Stimulated activated CD8-positive, alpha-beta memory T cell treated with anti-CD3 and anti-CD28 coated beads, Interleukin-7, amount 100 ng/mL, for 1 hour (primary cell): ENCODE measurements at places on chromosomes 3 and 15.

DNA sequence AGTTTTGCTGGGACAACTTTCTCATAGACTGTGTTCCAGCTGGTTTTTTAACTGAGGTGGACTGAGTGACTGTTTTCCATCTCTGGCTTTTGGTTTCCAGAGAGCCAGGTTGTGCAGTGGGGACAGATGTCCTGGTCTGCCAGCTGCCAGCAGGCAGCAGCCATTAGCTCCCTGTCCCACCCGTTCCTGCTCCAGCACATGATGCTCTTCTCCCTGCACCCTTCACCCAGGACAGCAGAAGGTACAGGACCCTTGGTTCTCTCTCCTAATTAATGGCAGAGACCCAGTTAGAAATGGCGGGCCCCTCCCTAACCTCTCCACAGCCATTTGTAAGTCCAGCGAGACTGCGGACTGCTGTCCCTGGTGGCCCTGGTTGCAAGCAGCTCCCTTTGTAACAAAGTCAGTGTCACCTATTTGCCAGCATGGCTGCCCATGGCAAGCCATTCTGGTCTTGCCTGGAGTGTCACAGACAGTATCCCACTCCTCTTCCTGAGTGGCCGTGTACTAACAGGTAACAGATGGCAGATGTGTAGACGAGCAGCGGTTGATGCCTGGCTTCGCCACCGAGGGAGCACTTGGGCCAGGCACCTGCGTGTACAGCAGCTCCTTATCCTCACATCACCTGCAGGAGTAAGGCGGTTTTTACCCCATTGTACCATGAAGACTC, 148.3 kb downstream of the DNAJB8 start:
- no peak for DNase-seq

DNA sequence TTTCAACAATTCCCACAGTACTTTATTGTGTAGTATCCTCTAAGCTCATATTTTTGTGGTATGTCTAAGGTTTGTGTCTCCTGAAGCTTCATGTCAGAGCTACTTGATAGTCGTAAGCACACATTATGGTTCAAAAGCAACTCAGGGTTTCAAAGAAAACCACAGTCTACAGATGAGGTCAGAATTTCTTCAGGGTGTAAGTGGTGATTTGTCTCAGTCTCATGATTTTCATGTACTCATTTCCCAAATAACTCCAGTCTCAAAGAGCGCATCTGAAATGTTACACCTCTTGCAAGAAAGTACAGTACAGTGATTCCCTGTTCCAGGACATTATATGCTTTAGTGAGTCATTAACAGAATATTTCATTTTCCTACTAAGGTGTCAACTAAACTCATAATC, 47.5 kb upstream of the SSR3 start:
- DNase-seq = no peak

GRCh38 chr3:184868477-184868876, 56.5 kb downstream of the VPS8 start:
- no peak for DNase-seq

DNA sequence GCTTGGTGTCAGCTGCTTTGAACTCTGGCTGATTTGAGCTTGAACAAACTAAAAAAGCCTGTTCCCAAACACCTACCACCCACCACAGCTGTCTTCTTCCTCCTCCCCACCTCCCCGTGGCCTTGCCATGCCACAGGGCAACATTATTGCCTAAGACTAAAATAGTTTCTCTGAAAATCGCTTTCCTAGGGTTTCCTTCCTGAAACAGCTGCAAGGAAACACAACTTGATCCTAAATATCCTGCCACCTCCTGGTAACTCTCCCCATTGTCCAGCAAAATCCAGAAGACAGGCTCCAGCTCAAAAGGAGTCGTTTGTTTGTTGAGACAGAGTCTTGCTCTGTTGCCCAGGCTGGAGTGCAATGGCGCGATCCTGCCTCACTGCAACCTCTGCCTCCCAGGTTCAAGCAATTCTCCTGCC, 193.9 kb upstream of the TPM1 start:
- no peak for DNase-seq

GRCh38 chr3:51719410-51720025, 12.7 kb downstream of the GRM2 start:
- no peak for DNase-seq

DNA sequence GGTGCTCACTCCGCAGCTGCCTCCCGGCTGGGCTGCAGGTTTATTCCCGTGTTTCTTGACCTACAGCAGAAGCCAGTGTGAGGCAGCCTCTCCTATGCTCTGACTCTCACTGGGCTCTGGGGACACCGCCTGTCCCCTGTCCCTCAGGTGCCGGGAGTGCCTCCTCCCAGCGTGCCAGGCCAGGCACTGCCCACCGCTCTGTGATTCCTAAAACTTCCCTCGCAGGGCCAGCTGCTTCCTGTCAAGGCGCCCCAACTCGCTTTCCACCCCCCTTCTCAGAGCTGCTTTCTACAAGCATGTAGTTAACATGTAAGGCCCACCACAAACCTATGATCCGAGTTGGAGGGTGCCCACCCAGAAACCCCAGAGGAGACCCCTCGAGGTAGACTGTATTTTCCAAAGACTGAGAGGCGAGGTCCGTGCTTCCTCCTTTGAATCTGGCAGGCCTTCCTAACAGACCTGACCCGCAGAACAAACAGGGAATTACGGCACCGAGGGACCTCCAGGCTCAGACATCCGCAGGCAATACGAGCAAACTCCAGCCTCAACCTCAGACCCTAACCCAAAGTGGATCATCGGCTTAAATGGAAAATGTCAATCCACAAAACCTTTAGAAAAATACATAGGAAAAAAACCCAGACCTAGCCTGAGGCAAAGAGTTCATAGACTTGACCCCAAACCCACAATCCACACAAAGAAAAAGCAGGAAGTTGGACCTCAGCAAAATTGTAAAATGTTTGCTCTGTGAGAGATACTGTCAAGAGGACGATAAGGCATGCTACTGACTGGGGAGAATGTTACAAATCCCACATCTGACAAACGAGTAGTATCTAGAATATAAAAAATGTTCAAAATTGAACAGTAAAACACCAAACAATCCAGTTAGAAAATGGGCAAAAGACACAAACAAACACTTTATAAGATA, 121.3 kb upstream of the IQSEC1 start:
- DNase-seq = no peak

GRCh38 chr3:195609229-195609628, 25.5 kb upstream of the APOD start:
- DNase-seq = no peak

DNA sequence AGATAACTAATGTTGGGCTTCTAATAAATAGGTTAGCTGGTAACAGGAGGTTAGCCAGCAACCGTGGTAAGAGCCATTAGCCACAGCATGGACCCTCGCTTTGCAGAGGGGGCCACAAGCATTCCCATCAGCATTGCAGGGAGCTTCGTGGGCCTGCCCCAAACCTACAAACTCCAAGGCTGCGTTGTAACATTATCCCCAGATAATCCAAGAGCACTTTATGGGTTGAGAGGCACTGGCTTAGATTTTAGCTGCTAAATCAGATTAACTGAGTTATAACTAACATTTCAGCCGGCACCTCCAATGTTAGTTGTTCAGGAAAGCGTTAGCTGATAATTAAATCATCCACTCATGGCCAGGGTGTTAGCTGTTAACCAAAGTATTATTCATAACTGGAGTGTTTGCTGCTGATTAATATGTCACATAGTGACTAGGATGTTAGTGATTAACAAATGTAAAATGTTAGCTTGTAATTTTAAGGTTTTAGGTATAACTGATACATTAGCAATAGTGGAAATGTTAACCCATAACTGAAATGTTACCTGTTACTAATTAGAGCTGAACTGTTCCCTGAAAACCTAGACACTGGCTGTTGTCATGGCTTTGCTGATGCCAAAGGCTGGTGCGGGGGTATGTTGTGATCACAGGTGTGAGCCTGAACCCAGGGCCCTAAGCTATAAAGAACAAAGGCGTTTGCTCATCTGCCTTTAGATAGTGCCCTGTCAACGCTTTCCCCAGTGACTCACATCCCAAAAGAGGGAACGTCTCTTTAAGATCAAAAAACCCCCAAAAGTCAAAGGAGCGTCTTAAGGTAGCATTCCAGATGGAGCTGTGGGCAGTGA, 56.2 kb downstream of the SLC6A6 start:
- DNase-seq = no peak

GRCh38 chr3:163878396-163878795, 1199.9 kb downstream of the SI start:
- no peak for DNase-seq

DNA sequence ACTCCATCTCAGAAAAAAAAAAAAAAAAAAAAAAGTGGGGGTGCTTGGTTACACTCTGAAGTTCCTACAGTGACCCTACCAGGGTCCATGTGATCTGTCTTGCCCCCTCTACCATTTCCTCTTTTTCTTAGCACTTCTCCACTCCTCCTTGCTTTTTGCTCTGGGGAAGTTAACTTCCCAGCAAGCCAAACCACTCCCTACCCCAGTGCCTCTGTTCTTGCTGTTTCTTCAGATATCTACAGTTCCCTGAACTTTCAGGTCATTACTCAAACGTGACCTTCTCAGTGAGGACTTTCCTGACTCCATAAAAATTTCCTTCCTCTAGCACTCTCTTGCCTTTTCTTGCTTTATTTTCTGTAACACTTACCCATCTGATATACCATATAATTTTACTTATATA, 61.1 kb upstream of the GCNT3 start:
- no peak for DNase-seq

DNA sequence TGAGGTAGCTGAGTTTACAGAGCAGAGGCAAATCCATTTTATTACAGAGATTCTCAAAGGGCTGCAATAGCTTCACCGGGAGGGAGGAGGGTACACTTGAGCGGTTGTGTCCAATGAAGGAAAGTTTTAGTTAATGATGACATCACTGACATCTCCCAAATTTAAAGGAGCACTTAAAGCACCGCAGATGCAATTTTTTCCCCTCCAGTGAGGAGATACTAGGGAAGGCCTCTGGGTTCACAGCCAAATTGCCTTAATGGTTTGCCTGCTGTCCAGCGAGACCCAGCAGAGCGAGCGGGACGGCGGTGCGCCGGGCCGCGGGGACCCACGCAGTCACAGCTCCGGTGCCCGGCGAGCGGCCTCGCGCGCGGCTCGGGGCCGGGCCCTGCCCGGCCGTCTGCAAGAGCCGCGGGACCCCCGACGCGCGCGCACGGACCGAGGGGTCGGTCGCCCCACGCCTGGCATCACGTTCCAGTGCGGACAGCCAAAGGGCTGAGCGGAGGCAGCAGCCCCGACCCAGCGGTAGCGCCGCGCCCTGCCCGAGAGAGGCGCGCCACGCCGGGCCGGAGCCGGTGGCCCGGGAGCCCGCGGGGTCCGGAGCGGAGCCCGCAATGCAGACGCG, 160.5 kb upstream of the CHRNA7 start:
- no peak for DNase-seq

DNA sequence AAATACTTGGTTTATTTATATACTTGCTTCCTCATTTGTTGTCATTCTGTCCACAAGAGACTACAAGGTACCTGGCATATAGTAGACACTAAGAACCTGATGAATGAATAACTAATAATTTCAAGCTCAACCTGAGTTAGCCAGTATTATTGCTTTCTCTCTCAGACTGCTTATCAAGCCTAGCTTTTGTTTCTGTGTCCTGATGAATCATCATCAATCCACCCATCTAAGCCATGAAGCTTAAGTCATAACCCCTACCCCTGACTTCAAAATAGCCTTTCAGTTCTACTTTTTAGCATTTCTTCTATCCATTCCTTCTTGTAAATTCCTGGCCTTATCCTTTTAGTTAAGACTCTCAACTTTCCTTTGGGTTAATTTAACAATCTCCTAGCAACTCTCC, 420.8 kb downstream of the EPHA6 start:
- DNase-seq = no peak

DNA sequence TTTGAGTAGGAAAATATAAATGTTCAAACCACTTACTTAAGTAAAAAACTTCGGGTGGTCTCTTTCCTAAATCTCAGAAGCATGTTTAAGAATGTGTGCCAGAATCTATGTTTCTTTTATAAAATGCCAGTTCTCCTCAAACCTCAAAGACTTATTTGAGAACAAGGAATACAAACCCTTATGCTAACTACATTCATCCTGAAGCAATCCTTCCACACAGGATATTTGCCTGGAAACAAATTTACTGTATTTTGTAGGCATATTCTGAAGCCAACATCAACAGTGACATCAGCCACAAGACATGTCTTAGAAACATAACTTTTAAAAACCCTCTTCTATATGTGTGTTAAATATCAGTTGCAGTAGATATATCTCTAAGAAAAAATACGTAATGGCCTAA, 1077.0 kb downstream of the ROBO1 start:
- no peak for DNase-seq

DNA sequence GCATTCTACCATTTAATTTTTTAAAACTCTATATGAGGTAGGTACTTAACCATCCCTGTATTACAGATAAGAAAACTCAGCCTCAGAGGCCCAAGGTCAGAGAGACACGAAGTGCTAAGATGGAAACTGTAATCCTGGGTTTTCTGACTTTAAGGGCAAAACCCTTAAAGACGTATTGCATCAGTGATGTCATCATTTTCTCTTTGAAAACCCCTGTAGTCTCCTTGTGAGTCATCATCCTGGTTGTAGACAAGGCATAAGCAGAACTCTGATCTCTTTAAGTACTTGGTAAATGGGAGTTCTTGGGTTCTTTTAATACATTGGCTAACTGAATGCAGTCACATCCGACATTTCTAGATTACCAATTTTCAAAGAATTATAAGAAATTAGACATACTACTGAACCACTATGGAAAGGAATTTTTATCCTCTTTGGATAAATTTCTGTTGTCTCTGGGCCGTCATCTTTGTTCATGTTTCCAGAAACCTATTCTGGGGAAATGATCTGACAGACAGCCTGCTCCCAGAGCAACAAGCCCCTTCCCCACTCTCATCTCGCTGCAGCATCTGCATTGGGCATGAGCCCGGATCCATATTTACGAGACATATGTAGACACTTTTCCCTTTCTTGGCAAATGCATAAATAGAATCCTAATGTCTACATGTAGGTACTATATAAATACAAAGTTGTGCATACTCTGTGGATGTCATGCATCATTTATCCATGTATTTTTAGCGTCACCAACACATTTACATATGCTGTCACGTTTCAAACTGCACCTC, 48.7 kb upstream of the MDFIC2 start:
- DNase-seq = no peak

- no peak for DNase-seq
Measured at GRCh38 chr15:94300612-94301011, 69.3 kb downstream of the MCTP2 start.

- DNase-seq = no peak
Measured at GRCh38 chr15:25967116-25967515, 104.0 kb upstream of the ATP10A start.

- no peak for DNase-seq
Measured at GRCh38 chr15:56831467-56832005, 86.9 kb upstream of the TCF12 start.
